ENCODE measurements at places on chromosomes 2 and 18.

DNA sequence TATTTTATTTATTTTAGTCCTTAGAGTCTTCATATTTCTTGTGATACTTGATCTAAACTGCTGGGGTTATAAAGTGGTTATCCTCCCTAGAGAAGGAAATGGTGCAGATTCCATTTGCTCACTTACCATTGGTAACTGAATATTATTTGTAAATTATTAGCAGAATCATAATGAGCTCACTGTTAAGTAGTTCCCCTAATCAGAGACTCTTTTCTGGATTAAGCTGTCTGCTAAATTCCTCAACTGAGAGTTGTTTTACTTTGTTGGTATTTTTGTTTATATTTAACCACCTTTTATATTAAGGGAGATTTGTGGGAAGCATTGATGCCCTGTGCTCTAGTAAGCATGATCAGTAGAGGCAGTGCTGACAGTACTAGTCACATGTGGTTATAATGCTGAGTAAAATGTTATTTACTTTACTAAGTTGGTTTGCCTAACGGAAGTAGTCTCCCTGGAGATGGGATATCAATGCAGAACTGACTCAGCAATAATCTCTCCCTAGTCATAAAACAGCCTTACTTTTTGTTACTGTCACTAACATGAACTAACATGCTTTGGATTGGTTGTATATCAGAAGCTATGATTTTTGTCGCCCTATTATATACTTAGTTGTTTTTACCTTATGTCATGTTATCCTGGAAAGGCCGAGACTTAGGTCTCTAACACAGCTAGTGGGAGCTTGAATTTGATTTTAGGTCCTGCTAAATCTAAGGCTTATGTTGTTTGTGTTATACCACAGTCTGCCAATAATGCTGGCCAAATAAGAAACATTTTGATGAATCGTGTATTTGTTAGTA lies 166.7 kb downstream of the MCFD2 start:
- DNase-seq, result no peak

GRCh38 chr18:54647176-54647575 lies 56.1 kb downstream of the DYNAP start:
- DNase-seq, result peak; percentile 88

DNA sequence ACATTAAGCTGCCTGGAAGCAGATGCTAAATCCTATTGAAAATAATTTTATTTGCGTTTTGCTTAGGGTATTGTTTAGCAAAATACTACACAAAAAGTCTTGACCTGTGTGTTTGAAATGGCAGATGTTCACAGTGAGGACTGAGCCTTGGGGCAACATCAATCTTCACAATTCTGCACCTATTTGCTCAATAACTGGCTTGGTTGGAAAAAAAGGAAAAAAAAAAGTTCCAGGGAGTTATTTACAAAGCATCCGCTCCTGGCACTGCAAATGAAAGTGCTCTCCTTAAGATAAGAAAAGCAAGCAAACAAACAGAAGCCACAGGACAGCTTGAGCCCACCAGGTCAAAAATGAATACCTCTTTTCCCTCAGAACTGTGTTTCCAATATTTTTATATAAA lies 77.7 kb downstream of the MAP2 start:
- peak; percentile 86 for DNase-seq

DNA sequence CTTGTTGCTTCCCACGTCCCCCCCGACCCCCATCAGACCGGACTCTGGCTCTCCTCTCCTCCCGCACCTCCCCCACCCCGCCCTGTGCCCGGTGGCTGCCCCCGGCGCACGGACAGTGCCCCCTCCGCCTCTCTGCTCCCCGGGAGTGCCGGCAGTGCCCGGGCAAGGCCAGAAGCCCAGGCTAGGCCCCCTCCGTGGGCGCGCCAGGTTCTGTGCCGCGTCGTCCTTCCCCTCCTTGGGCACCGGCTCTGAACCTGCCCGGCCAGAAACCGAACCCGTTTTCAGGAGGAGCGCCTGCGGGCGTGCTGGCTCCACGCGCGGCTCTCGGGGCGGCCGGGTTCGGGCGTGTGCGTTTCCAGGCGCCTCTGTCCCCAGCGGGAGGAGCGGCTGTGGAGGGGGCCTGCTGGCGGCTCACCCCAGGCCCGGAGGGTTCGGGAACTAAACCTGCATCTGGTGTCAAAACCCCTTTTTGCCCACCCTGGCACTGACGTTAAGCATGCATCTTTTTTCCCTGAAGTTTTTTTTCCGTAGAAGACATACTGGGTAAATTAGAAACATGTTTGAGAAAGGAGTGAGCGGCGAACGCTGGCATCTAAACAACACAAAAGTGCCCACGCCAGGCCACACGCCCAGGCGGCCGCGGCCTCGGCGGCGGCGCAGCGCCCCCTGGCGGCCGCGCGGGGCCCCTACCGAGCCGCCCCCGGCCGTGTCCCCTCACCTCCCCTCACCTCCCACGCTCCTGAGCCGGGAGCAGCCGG lies 123.9 kb upstream of the SLC1A4 start:
- DNase-seq, result peak; percentile 91

- DNase-seq, result no peak
Measured at GRCh38 chr2:236661762-236662110, 92.1 kb downstream of the ACKR3 start.

DNA sequence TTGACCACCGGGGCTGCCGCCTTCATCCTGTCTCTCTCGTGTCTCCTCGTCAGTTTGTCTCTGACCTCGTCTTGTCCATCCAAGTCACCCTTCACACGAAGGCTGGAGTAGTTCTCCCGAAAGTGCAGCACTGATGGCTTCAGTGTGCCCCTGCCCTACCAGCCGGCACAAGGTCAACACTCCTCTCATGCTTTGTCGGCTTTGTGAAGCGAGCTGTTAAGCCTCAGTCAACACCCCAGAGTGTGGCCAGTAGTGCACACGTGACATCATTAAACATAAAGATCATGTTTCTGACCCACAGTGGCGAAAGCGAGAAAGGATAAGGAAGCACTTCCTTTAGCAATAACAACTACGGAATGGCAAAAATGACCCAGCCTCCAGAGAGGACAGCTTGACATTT lies 23.2 kb downstream of the ACKR3 start:
- no peak for DNase-seq

- DNase-seq, result no peak
Measured at GRCh38 chr2:33188799-33189198, 242.0 kb downstream of the LTBP1 start.

DNA sequence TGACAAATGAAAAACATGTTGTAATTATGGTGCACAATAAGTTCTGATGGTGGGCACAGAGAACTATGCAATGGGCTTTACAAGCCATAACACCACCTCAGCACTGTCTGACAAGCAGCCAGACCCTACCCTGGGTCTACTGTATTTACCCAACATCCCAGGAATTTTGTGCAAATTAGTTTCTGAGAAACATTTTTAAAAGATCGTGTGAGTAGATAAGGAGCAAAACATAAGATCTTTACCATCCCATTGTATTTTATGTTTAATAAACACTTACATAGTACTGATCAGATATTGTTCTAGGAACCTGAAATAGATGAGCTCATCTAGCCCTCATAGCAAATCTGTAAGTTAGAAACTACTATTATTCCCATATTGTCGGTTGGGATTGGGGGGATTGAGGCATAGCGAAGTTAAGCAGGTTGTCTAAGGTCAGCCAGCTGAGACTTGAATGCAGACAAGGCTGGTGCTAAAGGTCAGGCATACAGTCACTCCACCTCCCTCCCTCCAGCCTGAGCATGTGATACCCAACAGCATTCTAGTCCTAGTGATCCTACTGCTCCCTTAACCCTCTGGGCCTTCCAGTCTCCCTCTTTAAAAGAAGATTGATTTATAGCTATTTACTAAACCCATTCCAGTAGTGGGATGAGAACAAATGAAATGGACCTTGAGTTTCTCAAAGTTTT lies 67.4 kb upstream of the STAM2 start:
- DNase-seq, result no peak

DNA sequence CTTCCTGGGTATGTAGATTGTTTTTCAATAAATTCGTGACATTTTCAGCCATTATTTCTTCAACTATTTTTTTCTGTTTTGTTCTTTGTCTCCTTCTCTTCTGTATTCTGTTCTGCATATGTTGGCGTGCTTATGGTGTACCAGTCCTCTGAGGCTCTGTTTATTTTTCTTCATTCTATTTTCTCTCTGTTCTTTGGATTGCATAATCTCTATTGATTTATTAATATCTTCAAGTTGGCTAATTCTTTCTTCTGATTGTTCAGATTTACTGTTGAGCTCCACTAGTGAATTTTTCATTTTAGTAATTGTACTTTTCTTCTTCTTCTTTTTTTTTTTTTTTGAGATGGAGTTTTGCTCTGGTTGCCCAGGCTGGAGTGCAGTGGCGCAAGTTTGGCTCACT lies 9.9 kb downstream of the GNLY start:
- DNase-seq, result no peak

- DNase-seq, result no peak
Measured at GRCh38 chr2:204000446-204000845, 63.9 kb downstream of the ICOS start.
